Activated CD4-positive, alpha-beta T cell treated with anti-CD3 and anti-CD28 coated beads, Interleukin-10, Interleukin-2, amounts not matched to agents 100 ng/mL and 50 ng/mL, durations not matched to agents 16 hours and 8 hours (primary cell): ENCODE measurements at places on chromosomes 7 and 10.

DNA sequence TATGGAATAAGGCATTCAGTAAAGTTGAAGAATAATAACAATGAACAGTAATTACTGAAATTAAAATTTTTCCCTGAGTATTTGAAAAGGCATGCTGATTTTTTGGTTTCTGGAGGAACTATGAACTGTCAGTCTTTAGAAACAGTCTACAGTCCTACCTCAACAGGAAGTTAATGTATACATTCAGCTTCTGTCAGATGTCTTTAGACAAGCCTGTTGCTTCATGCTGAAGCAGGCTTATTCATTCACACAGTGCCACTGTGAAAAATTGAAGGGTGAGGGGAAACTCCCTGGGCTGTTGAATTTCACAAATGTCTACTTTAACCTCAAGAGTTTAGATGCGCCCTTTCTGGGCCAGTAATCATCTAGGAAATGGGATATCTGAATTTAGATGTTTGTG lies 3.5 kb downstream of the NRF1 start:
- DNase-seq: peak; percentile 75

GRCh38 chr7:48083114-48083830 lies 5.8 kb upstream of the UPP1 start:
- peak; percentile 54 for DNase-seq

DNA sequence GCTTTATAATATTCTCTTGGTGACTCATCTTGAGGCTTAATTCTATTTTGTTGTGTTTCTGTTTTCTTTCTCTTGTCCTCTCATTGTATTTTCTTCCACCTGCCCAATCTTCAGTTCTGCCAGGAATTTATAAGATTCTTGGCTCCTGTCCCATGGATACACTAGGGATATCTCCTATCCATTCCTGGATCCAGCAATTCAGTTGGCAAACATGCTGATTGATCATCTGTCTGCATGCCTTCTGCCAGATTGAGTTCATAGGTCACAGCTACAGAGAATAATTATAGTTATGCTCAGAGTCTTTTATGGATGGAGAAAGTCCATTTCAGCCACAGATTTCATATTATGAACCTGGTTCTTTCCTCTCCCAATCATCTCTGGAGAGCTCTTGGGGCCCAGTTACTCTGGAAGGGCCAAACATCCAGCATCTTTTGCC lies 140.4 kb upstream of the MAGI2 start:
- DNase-seq: no peak

DNA sequence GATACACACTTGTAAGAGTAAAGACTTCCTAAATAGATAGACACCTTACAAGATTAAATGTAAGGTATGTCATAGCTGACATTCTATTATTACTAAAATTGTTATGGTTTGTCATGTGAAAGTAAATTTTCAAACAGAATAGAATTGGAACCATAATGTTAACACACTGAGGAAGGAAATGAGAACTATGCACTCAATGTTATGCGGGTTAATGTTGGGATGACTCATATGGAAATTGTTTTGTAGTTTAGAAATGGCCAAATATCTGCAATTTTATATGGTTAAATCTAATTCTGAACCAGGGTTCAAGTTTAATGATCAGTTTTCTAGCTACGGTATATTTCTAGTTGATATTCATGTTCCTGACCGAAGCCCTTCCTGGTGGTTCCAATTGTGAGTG lies 214.2 kb upstream of the ADO start:
- no peak for DNase-seq

GRCh38 chr10:58360412-58361004 lies 24.7 kb upstream of the TFAM start:
- DNase-seq: no peak

- DNase-seq: peak; percentile 90
Observed at GRCh38 chr10:22630234-22631174, 83.9 kb downstream of the PIP4K2A start.

- peak; percentile 30 for DNase-seq
Observed at GRCh38 chr7:142445019-142445686, 187.3 kb upstream of the PRSS58 start.

DNA sequence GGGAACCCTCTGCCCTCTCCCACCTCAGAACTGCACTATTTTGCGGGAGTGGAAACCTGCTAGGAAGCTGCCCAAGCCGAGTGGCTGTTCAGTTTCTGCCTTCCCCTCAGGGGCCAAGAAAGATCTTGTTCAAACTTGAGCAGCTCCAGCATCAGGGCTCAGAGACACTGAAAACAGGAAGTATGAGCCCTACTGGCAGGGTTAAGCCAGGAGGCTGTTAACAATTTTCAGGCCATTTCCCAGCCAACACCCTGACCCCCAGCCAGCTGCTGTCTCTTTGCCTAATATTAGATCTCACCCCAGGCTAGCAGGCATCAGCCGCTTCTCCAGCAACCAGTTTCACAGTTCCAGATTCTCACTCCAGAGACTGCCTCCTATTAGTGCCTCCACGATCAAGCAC lies 9.2 kb downstream of the PLAU start:
- DNase-seq: no peak

DNA sequence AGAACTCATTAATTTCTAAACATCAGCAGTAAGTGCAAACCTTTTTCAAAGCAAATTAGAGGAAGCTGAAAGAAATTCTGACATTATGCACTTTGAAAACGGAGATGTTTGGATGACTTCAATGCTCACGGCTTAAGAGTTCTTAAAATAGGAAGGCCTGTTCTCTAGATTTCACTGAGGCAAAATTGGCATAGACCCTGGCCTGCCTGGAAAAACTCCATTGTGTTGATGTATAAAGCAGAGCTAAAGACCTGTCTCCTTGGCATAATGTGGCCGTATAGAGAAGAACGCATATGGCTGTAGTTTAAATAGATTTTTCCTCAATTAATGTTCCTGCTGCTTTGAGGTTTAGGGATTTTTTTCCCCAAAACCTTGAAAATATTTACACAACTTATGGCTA lies 24.5 kb upstream of the AGMO start:
- no peak for DNase-seq

GRCh38 chr10:12333380-12334185 lies 15.8 kb upstream of the CAMK1D start:
- peak; percentile 90 for DNase-seq

GRCh38 chr7:141369422-141369821 lies 181.8 kb upstream of the AGK start:
- no peak for DNase-seq

GRCh38 chr7:2817456-2817855 lies 26.7 kb downstream of the GNA12 start:
- DNase-seq: no peak

DNA sequence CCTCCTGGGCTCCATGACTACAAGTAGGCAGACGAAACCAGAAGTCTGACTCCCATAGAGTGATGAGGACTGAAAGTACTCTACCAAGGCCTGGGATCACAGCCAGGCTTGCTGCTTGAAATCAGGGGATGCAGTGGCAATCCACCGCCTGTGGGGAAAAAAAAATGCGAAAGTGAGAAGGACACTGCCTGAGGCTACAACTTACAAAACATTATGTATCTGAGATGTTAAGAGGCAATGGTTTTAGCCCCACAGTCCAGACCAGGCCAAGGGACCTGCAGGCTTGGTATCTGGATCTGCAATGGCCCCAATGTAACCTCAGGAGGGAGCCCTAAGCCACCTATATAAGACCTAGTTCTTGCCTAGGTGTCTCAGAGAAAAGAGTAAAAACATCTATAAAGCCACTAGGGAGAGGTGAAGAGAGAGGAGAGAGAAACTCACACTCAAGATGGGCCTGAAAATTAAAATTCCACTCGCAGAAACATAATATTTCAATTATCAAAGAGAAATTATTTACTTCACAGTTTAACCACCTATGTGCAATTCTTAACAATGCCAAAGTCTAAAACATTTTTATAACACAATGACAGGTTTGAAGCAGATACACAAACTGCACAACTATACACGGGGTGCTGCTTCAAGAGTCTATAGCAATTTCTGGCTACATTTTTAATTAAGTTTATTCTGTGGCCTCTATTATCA lies 13.9 kb downstream of the DNAJC1 start:
- peak; percentile 43 for DNase-seq

DNA sequence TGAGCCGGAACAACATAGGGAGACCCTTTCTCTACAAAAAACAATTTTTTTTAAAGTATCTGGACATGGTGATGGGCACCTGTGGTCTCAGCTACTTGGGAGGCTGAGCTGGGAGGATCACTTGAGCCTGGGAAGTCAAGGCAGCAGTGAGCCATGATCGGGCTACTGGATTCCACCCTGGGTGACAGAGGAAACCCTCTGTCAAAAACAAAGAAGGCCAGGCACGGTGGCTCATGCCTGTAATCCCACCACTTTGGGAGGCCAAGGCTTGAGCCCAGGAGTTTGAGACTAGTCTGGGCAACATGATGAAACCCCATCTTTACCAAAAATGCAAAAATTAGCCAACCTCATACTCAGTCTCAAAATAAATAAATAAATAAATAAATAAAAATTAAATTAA lies 19.9 kb upstream of the ZCCHC24 start:
- DNase-seq: no peak

DNA sequence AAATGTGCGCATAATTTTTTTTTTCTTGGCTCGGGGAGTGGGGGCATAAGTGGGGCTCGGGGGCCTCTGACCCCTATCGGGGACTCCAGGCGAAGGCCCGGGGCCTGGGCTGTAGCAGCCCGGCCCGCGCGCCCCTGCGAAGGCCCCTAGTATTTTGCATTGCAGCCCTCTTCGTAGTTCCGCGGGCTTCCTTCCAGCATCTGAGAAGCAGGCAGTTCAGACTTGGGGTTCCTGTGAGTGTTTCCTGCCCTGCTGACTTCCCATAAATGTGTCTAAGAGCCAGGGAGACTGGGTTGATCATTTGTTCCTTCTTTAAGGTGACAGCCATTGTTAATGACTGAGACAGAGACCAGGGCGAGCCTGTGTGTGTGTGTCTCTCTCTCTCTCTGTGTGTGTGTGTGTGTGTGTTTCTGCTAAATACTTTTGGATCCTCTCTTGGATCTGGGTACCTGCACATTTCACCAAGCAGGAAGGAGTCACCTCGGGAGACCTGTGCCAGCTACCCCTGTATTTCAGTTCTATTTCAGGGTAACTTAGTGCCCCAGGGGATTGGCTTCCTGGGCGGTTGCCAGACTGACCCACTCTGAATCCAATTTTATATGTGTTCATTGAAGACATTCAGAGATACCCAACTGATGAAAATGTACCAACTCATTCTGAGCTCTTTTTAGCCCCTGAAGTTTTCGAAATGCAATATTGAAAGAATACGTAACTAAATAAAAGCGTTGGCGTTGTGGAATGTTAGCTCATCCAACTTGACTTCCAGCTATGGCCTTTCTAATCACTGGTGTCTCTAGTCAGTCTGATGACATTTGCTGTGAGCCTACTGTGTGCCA lies 805 bp downstream of the MSRB2 start:
- peak; percentile 50 for DNase-seq

- no peak for DNase-seq
Observed at GRCh38 chr10:119783665-119784027, 57.8 kb downstream of the INPP5F start.

DNA sequence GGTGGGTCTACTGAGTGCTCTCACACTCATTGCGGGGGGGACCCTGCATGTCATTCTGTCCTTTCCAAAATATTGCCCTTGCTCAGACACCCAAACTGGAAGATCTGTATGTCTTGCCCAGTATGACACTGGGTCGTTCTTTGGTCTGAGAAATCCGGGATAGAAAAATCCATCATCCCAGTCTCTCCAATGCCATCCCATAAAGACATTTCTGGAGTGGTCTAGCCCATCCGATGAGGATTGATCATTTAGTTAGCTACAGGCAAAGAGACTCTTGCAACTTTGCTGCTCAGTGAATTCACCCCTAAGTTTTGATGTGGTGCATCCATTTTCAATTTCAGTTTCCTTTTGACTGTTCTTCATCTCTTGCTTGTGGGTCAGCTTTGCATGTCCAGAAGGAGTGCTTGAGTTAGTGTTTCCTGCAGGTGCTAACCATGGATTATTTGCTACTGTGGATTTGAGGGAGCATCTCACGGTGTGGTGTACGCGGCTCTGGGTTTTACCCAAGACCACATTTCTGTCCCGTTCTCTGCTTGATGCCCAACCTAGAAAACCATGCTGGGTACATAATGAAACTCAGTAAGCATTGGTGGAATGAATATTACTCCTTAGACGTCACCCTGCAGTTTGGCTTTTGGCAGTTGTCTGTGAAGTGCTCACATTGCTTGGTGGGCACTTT lies 247.0 kb upstream of the MKI67 start:
- peak; percentile 75 for DNase-seq

DNA sequence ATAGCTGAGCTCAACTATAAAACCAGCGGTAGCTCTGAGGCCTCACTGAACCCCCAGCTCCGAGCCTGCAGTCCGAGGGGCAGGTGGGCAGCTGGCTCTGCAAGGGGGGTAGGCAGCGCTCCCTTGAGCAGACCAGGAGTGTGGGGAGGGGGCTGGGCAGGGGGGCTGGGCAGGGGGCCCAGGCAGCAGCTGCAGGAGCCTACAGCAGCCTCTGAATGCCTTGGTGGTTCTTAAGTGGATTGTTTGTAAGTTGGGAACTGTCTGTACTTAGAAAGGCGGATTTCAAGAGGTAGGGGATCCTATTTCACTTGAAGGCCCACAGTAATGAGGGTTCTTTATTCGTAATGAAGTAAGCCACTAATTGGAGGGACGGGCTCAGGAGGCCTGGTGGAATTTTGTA lies 72.3 kb downstream of the ICA1 start:
- no peak for DNase-seq

DNA sequence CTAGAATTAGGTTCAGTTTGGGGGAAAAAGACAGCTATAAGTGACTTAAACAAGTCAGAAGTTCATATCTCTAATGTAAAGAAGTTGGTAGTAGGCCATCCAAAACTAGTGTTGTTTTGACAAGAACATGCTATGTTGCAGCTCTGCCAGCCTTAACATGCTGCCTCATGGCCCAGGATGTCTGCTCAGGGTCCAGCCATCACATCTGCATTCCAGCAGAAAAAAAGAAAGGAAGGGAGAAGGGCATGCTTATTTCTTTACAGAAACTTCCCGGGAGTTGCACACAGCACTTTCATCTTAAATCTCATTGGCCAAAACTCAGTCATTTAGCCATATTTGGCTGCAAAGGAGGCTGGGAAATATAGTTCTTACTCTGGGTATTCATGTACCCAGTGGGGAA lies 400.4 kb upstream of the PODXL start:
- DNase-seq: no peak

- no peak for DNase-seq
Observed at GRCh38 chr10:30557884-30558283, 71.7 kb downstream of the LYZL2 start.

DNA sequence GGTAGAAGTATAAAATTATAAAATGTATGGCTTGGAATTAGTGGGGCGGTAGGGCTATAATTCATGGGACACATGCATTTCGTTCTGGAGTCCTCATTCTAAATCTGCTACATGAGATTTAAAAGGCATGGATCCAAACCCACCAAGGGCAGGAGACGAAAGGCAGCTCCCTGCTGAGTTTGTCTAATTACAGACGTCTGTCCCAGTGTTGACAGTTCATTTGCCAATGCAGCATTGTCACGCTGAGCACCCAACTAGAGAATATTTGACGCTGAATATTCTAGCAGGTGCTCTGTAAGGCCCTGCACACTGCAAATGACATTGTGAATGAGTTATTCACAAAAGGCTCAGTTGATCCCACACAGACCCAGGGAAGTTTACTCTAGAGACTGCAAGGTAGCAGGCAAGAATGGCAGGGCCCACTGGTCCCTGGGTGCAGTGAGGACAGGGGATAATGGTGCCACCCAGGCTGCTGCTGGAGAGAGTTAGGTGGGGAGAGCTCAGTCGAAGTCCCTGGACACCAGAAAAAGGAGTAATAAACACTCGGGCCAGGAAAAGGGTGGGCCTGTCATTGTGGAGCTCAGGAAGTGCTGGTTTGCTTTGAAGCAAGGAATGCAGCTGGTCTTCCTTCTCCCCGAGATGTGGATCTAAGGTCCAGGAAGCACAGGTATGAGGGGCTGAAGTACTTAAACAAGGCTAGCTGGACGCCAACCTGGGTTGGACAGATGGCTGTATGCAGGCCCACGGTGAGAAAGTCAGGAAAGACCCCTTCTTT lies 75.0 kb upstream of the JCAD start:
- no peak for DNase-seq
